Testis (tissue), 5 donors: ENCODE measurements at places on chromosomes 12 and 14. TPM values are rescaled to one million over a fixed set of nuclear protein-coding genes. Genes with fewer than 3 reads are reported as not detected.

The ITGB7 gene
- 0.24 TPM for total RNA-seq

The CHST11 gene
- 36.9 TPM for total RNA-seq

The PITPNM2 gene
- 25.3 TPM for total RNA-seq

DNA sequence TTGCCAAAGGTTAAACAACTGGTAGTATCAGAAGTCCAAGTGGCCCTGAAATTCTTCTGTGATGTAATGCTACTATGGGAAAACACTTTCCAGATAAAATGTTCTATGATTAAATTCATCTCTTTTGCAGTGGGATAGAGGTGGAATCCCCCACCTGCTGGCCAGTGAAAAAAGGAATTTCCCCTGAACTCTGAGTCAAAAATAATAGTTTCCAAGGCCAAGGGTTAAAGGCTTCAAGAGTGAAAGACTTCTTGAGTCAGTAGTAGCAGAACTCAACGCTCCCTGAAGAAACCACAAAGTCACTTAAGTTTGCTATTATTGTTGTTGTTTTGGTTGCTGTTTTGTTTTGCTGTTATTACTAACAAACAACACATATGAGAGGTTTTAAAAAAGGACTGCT is 330.8 kb downstream of the SOX5 start:
- H3K27me3 ChIP-seq, result no peaks in the 10 kb centered on the region
- no peaks in the 10 kb centered on the region for H3K4me1 ChIP-seq
- H3K36me3 ChIP-seq, result no peaks in the 10 kb centered on the region
- DNase-seq, result no peak
- H3K4me3 ChIP-seq, result no peak overlapping the region
- no peak overlapping the region for H3K27ac ChIP-seq

The AJUBA gene
- total RNA-seq, result 11.3 TPM
